CD4-positive, alpha-beta T cell treated with Interleukin-12 subunit alpha and Interleukin-12 subunit beta, for 1 hour (primary cell): ENCODE measurements at places on chromosomes 3 and 15.
A peak's percentile ranks its signal among the peaks of the same experiment; 100 is the strongest.

DNA sequence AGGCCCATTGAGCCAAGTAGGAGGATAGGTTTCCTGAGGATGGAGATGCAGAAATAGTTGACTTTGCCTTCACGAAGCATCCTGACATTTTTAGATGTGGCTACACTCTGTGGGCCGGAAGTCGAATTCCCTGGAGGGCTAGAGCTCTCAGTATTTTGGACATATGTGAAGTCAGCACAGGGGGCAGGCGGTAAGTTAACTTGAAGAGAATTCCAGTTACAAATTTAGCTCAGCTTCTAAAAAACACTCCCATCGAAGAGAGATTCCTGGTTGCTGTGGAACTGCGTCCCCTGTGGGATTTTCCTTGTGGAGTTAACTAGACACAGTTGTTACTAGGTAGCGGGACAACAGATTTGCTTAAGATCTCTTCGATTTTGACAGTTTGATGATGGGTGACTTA, 161.9 kb upstream of the RGMA start:
- DNase-seq, result no peak

DNA sequence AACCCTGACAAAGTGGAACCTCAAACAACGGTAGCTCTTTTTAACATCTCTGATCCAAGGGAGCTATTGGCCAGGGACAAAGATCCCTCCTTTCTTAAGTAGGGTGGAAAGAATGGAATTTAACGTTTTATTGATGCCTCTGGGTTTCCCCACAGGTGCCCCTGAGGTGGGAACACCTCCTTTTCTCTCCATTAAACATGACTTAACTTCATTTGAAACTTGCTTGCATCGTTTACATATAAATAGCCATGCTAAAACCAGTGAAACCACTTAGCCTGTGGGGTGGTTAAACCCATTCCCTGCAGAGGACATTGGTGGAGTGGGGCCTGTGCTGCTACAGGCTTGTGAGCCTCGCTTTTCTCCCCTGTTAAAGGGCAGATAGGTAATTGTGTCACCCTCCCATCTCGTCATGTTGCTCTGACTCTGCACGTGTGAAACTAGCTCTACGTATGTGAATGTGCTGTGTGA, 9.7 kb downstream of the CGNL1 start:
- no peak for DNase-seq

DNA sequence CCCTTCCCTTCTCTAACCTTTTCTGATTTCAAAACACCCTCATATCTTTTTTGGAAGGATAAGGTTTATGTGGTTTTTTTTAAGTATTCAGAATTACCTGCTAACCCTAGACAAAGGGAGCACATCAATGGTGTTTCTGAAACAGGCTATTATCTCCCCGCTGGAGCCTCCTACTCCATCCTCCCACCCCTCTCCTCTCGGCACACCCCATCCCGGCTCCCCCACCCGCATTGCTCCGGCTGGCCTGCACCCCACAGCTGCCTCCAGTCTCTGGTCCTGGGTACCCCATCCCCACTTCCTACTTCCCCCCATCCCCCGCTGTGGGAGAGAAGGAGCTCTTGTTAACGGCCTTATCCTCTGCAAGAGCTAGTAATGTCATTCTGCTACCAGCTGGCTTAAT, 59.2 kb downstream of the PDIA5 start:
- DNase-seq, result no peak

GRCh38 chr3:129077222-129077621, 16.6 kb downstream of the GP9 start:
- no peak for DNase-seq

- no peak for DNase-seq
Measured at GRCh38 chr15:63029676-63030075, 12.9 kb upstream of the TPM1 start.

- no peak for DNase-seq
Measured at GRCh38 chr3:3560591-3561311, 238.5 kb upstream of the LRRN1 start.

GRCh38 chr3:16828815-16829214, 55.9 kb upstream of the PLCL2 start:
- peak; percentile 74 for DNase-seq
